ENCODE measurements at places on chromosomes 3 and 15.
A peak's percentile ranks its signal among the peaks of the same experiment; 100 is the strongest.

- no peak for DNase-seq
Measured at GRCh38 chr15:82848241-82848993, 39.0 kb downstream of the WHAMM start.

GRCh38 chr3:187016639-187017345, 86.5 kb downstream of the ST6GAL1 start:
- DNase-seq: peak; percentile 44

DNA sequence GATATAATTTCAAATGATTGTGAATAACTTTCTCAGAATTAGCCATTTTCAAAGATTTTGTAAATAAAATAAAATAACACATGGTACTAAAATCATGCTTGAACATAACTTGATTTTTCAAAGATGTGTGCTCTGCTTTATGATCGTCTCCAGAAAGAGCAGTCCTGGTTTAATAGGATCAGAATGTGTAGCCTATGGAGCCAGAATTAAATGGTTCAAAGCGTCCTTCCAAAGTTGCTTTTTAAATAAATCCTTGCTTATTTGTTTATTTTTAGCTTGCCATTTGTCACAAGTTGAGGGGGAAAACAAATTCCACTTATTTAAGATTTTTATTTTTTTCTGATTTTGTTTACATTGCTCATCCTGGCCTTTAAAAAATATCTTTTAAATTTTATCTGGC, 123.7 kb upstream of the SPRED1 start:
- DNase-seq: no peak

DNA sequence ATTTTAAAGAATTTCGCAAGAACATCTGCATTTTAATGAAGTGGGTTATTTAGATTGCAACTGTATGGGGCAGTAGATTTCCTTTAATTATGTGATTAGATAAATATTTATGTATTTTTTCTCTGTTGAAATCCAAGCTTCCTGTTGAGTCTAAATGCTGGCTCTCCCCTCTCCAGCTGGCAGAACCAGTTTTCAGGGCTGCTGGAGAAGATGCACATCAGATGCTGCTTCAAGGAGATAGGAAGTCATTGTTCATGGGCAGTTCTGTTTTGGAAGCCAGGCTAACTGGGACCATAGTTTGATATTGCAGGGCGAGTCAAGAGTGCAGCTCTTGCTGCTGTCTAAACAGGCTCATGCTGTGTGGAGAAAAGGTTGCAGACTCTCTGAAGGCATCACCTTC, 97.4 kb downstream of the SLC9A9 start:
- DNase-seq: no peak

DNA sequence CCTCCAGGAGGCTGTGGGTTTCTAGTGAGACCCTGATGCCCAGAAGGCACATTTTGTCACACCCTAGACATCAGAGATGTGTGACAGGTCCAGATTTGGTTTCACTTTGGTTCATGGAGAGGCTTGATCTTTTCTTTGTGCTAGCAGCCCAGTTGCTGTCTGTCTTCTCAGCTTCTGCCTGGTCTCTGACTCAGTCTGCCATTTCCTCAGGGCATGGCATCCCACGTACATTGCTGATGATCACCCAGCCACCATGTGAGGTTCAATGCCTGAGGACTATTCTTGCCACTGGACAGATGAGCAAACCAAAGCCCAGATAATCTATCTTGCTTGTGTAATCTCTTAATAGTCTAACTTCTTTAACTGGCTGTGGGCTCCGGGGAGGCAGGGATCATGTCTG, 144.9 kb upstream of the MRPS22 start:
- no peak for DNase-seq

GRCh38 chr3:45980819-45981218, 14.8 kb downstream of the FYCO1 start:
- DNase-seq: no peak

DNA sequence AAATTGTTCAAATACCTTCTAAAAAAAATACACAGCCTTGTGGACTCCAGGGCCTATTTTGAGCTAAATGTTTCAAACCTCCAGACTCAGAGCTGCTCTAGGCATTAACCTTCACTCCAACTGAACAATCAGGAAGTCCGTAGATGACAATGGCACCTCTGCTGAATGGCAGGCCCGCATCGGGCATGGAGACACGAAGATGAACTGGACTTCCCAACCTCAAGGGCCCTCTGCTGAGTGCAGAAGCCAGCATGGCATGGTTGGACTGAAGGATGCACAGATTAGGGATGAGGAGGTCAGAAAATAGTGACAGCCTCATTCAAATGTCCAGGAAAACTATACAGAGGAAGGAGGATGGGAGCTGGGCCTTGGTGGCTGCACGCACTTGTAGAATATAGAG, 2.2 kb downstream of the FAM174B start:
- DNase-seq: no peak

DNA sequence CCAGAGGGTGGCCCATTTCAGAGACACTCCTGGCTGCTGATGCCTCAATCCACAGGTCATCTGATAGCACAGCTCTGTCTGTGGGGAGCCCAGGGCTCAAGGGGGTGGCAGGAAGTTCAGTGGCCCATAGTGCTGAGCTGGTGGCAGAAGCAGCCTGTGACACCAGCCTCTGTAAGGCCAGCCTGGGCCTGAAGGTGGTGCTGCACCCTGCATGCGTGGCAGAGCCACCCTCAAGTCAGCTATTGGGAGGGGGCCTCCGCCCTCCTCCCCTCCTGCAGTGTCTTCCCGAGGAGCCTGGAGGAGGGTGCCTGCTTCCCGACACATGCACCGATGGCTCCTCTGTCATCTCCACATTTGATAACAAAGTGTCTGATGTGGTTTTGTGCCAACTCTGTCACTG, 3.0 kb downstream of the PLA1A start:
- DNase-seq: no peak

- DNase-seq: no peak
Measured at GRCh38 chr3:79148786-79149185, 619.0 kb downstream of the ROBO1 start.

DNA sequence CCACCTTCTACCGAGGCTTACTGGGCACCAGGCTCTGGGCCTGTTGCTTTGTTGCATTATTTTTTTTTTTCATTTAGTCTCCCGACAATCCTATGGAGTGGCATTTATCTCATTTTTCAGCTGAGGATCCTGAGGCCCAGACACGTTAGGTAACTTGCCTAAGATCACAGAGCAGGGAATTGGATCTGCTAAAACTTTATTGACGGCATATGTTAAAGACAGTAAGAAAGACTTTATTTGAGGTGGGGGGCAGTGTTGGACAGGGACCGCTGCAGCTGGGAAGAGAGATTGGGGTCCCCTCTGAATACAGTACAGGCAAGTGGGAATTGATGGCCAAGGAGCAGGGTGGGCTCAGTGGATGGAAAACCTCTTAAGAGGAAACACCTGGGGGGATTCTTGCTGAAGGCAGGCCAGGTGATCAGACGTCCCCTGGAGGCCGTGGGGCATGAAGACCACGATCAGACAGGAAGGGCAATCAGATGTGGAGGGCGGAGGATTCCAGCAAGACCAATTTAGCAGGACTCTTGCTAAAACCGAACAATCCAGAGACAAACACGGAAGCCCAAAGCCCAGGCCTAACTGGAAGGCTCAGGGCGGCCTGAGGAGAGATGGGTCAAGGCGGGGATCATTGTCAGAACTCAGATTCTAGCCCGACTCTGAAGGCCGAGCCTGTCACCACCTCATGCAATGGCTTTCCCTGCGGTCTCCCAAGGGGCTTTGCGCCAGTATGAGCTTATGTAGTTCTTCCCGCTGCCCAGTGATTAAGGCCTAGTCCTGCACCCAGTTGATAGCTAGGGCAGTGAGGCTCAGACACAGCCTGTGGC, 53.7 kb downstream of the RGMA start:
- DNase-seq: peak; percentile 21

- no peak for DNase-seq
Measured at GRCh38 chr15:58981808-58982475, 5.5 kb upstream of the RNF111 start.

DNA sequence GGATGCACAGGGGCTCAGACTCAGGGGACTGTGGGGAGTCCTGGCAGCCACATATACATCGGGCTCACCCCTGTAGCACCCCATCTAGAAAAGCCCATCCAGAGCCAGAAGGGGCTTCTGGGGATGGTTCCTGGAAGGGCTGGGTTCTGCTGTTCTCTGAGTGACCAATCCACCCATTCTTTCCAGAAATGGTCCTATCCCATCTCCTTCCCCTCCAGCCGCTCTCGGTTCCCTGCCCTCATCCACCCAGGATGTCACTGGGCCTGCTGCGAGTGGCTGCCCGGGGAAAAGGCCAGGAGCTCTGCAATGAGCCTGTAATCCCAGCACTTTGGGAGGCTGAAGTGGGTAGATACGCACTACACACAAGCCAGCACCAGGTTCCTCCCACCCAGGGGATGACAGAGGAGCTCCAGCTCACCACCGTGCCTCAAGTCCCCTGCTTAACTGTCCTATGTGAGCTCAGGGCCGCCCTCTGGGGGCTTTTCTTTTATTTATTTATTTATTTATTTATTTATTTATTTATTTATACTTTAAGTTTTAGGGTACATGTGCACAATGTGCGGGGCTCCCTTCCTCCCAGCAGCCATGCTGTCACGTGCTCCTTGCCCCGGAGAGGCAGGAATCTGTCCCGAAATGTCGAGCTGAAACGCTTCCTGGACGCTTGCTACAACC, 13.6 kb upstream of the CSK start:
- DNase-seq: no peak

GRCh38 chr15:70327856-70328678, 230.3 kb upstream of the TLE3 start:
- no peak for DNase-seq

Data from kidney (tissue), 22 donors.